Cardiac fibroblast (primary cell): ENCODE measurements at places on chromosomes 12 and 14.
A peak's percentile ranks its signal among the peaks of the same experiment; 100 is the strongest.

DNA sequence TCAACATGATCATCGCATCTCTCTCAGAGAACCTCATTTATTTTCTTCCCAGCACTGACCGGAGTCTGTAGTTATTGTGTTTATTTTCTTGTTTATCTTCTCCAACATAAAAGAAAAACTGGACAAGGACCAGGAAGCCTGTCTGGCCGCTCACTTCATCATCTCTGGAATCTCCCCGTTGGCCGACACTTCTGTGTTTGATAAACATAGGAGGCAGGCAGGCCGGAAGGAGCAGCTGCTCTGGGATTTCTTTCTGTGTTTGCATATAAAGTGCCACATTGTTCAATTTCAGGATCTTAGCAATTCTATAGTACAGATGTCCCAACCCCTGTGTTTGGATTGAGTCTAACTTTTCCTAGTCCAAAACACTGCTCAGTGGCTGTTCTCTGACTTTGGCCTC lies 53.3 kb downstream of the ACACB start:
- no peak for DNase-seq

DNA sequence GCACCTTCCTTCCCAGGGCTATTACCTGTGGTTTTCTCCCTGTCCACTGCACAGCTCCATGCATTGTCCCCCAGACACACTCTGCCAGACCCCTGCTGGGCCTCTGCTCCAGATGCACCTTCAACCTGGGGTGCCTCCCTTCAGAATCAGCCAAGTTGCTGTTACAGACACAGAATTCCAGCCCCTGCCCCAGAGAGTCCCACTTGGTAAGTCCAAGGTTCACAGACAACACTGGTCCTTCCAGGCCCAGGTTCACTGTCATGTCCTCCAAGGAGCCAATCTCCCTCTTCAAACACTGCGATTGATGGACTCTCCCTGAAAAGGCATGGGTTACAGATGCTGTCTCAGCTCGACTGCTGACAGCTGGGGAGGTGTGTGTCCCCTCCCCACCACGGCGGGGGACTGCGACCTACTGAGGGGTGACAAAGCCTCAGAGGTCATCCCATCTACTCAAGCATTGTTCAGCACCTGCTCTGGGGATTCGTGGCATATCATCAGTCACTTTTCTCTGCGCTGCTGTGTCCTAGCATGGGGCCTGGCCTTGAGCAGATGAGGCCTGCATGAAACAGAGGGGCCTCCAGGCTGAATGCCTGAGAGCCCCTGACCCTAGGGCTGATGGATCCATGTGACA lies 24.3 kb downstream of the CALM1 start:
- no peak for DNase-seq

GRCh38 chr12:112180422-112180821 lies 55.1 kb downstream of the TRAFD1 start:
- DNase-seq = no peak

- no peak for DNase-seq
These were observed 56.1 kb downstream of the TMEM117 start for GRCh38 chr12:43891856-43892574.

- DNase-seq = peak; percentile 49
These were observed 14.2 kb downstream of the HEBP1 start for GRCh38 chr12:12985817-12986408.

- DNase-seq = peak; percentile 25
These were observed 3.9 kb upstream of the ABHD4 start for GRCh38 chr14:22594156-22594716.

DNA sequence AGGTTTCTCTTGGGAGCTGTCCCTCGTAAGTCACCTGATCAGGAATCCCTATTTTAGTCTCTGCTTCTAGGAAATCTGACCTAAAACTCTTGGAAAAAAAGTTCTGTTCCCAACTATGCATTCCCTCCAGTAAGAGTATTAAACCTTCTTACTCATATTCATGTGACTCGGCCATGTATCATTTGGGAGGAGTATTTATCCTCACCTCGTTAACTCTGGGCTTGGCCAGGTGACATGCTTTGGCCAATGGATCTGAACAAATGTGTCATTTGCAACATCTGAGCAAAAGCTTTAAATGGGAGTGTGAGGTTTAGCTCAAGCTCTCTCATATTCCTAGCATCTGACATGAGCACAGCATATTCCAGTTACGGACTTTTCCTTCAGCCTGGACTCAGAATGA lies 226.8 kb downstream of the NUAK1 start:
- DNase-seq = no peak

DNA sequence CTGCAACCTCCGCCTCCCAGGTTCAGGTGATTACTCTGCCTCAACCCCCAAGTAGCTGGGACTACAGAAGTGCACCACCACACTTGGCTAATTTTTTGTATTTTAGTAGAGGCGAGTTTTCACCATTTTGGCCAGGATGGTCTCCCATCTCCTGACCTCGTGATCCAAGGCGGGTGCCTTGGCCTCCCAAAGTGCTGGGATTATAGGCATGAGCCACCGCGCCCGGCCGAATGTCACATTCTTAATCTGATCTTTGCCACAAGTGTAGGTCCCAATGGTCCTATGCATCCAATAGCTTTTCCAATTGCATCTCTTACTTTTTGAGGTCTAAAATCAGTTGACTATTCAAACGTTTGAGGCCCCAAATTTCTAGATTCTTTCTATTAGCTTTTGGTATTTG lies 676.0 kb downstream of the SLC16A7 start:
- DNase-seq = no peak

- peak; percentile 79 for DNase-seq
These were observed 6.3 kb upstream of the NYNRIN start for GRCh38 chr14:24392325-24393091.

- peak; percentile 18 for DNase-seq
These were observed 525 bp downstream of the ATP5F1B start for GRCh38 chr12:56645201-56645716.

DNA sequence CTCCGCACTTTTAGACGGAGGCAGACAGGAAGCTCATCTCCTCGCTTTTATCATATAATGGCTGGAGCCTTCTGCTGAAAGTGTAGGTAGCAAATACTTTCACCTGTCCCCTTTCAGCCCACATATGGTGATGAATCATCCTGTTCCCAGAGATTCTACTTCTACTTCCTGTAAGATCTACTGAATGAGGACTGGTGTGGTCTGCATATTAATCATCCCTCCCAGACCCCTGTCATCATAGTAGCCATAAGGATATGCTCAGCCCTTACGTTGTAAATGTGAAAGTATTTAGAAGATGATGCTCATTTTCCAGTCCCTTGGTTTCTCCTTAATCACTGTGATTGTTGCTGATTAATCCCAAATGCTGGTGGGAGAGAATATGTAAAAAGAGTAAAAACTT lies 268.2 kb upstream of the GRIP1 start:
- no peak for DNase-seq

DNA sequence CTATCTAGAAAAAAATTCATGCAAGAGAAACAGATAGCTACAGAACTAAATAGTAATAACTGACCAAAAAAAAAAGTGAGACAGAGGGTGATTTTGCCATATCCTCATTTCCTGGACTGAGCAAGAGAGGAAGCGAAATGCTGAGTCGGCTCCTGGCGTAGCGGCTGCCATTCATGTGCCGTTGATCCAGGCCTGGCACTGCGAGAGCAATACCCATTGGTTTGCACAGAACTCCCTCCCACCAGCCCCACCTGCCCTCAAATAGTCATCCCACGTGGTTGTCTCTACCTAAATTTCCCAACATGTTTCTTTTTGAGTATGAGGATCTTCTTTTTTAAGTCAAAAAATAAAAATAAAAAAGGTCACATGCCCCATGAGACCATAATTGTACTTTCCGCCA lies 9.4 kb upstream of the WNT5B start:
- DNase-seq = no peak

DNA sequence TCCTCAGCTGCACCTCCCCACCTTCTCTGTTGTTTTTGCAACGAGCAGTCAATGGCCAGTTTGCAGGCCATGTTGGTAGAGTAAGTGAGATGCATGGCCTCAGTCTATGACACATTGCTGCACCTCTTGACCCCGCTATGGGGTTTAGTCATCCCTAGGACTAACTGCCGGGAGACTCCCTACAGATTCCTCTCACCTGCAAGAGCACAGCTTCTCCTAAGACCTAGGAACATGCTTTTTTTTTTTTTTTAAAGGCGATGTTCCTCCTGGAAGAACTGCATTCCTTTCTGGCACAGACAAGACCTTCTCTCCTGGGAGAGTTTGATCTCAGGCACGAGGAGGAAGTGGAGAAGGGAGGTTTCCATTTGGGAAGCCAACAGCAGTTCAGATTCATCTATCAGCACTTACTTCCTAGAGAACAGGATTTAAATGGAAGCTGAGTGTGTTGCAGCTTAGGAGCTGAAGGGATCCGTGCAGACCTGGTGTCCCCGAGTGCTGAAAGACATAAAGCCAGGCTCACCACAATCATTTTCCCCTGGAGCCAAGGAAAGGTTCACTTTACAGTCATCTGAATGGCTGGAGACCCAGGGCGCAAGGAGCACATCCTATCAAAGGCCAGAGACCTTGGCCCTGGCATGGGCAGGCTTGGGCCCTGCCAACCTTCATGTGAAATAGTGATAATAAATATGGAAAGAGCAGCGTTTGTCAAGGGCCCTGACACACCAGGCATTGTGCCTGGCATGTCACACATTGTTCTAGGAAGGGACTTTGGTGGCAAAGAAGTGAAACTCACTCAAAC lies 104.1 kb downstream of the LGMN start:
- DNase-seq = peak; percentile 69

GRCh38 chr12:111454311-111454710 lies 48.6 kb downstream of the SH2B3 start:
- DNase-seq = no peak

- DNase-seq = no peak
These were observed 3.9 kb upstream of the SYNE3 start for GRCh38 chr14:95520346-95520745.

DNA sequence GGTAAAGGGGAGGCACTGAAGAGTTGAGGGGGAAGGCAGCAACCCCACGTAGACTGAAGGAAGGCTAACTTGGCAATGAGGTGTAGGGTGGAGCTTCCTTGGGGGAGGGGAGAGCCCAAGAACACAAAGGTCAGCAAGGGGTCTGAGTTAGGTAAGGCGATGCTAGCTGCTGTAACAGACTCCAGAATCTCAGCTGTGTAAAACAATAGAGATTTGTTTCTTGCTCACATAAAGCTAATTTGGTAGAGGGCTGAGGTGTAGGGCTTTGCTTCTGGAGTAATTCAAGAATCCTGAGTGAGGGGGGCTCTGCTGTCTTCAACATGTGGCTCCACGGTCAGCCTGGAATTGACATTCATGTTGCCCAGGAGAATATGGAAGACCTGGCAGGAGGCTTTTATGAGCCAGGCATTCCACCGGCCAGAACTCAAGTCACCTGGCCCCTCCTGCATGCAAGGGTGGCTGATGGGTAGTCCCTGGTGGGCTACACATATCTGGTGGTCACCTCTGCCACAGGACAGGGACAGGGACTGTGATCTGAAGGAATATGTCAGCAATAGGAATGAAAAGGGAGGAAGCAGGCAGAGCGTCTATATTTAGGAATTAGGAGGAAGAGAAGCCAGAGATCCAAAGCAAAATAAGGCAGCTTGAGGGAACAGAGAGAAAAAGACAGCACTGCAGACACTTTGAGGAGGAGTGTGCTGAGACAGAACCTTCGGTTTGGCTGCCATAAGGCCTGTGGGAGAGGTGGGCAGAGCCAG lies 153.7 kb downstream of the ZFP36L1 start:
- peak; percentile 31 for DNase-seq

GRCh38 chr14:31241450-31242114 lies 34.0 kb upstream of the HECTD1 start:
- peak; percentile 51 for DNase-seq

- DNase-seq = no peak
These were observed 243.3 kb upstream of the FKBP4 start for GRCh38 chr12:2551412-2551900.

- peak; percentile 49 for DNase-seq
These were observed at the start of gene PTPRQ for GRCh38 chr12:80443974-80444666. Gene PTPRQ (plus strand): TSS chr12:80444235. CDS start chr12:80444346, 111 bp downstream.

- DNase-seq = no peak
These were observed 40.5 kb upstream of the PTCSC3 start for GRCh38 chr14:36217027-36217426.

DNA sequence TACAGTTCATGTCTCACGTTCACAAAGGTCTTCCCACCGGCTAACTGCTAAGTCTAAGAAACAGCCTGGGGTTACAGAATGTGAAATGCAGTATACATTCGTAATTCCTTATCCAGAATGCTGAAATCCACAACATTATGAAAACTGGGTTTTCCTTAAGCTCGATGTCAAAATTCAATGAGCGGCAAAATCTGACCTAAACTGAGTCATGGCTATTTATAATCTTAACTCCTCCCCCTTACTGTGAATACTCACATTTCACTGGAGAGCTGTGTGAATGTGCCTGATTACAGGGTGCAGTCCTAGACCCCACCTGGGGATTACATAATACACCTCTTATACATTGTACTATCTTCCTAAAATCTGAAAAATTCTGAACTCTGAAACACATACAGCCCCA lies 35.3 kb downstream of the STX2 start:
- DNase-seq = peak; percentile 12

DNA sequence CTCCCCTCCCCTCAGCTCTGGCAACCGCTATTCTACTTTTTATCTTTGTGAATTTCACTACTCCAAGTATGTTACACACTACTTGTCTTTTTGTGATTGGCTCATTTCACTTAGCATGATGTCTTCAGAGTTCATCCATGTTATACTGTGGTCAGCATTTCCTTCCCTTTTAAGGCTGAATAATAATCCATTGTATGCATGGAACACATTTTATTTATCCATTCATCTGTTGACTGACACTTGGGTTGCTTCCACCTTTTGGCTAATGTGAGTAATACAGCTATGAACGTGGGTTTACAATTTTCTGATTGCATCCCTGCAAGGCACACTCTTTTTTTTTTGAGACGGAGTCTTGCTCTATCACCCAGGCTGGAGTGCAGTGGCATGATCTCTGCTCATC lies 53.0 kb upstream of the FUT8 start:
- DNase-seq = peak; percentile 50

DNA sequence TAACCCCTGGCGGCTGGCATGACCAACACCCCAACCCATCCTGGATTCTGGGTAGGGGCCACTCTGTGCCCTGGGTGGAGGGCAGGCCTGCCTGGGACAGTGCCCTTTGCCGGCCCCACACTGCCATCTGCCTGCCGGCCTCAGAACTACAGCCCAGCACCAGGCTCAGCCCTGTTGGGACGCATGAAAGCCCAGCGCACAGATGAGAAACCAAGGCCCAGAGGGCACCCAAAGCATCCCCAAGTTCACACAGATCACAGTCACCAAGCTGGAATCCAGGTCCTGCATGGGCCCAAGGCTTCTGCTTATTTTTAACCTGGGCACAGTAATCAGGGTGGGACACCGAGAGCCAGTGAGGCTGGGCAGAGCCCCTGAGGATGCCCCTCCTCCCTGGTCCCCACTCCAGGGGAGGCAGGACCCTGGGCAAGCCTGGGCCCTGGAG lies 26.2 kb downstream of the RFLNA start:
- peak; percentile 59 for DNase-seq

GRCh38 chr12:2583091-2583497 lies 211.7 kb upstream of the FKBP4 start:
- DNase-seq = peak; percentile 61

- peak; percentile 39 for DNase-seq
These were observed 54.1 kb downstream of the COCH start for GRCh38 chr14:30928462-30928861.
